Fibroblast of lung (primary cell): ENCODE measurements at places on chromosomes 1 and 21.

DNA sequence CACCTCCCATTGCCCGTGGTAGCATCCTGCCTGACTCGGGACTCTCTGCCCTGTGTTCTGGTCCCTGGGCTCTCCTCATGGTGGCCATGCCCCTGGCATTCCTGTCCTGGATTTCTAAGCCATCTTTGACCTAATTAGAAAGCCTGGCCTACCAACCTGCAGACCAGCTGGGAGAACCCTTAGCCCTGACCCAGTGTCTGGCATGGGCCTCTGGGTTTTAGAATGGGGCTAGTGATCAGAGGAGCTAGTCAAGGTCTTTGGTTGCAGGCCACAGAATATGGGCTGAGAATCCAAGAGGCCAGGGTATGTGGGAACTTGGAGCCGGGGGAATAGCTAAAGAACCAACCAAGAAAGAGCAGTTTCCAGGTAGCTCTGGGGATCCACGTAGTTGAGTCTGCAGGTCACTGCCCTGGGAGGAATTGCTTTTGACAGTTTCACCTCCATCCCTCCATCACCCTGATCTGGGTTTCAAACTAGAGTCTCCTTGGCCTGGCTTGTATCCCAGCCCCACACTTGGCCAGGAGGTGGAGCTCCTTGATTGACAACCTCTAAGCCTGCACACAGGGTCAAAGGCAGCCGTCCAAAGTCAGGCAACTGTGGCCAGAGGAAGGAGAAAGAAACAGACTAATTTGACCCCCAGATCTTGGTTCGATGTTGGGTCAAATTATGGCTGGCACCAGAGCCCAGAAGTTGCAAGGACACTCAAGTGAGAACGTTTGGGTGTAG, 54.7 kb upstream of the ABCG1 start:
- DNase-seq: peak; percentile 31

GRCh38 chr1:54489627-54490250, 58.3 kb upstream of the ACOT11 start:
- no peak for DNase-seq

- DNase-seq: no peak
Measured at GRCh38 chr1:33408093-33408436, 22.8 kb downstream of the PHC2 start.

DNA sequence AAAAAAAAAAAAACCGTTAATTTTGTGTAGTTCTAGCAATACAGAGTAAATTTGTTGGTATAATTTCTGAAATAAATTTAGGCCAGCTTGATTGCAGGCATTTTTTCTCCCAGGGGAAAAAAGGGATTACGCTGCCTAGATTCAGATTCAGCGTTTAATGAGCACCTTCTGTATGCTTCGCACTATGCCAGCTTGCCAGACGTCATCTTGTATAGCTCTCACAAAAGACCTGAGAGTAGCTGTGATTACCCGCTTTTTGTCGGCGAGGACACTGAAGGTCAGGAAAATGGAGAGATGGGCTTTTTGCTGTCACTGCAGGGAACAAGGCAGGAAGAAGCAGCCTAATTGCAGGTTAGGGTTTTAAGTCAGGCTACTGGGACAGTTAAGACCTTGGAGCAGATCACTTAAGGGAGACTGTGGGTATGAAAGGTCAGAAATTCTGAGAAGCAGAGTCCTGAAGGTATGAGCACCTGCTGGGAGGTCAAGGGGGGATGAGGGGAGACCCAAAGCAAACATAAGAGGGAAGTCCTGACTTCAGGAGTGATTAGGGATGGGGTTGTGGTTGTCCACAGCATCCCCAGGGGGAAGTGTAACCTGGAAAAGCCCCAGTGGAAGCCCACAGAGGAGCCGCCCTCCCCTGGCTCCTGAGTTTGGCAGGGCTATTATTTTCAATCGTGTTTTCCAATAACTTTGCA, 39.0 kb downstream of the TMCC2 start:
- DNase-seq: no peak

DNA sequence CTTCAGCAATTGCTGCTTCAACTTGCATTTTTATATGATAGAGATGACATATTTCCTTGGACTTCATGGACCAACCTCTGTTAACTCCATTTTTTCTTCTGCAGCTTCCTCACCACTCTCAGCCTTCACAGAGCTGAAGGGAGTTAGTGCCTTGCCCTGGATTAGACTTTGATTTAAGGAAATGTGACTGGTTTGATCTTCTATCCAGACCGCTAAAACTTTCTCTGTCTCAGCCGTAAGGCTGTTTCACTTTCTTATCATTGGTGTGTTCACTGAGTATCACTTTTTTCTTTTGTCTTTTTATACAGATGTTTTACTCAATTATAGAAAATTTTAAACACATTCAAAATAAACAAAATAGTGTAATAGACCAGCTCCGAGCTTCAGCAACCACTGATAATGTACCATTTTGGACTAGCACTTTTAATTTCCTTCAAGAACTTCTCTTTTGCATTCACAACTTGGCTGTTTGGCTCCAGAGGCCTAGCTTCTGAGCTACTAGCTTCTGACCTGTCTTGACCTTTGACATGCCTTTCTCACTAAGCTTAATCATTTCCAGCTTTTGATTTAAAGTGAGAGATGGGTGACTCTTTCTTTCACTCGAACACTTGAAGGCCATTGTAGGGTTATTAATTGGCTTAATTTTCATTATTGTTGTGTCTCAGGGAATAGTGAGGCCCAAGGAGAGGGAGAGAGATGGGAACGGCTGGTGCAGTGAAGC, 9.3 kb downstream of the NEK7 start:
- no peak for DNase-seq

DNA sequence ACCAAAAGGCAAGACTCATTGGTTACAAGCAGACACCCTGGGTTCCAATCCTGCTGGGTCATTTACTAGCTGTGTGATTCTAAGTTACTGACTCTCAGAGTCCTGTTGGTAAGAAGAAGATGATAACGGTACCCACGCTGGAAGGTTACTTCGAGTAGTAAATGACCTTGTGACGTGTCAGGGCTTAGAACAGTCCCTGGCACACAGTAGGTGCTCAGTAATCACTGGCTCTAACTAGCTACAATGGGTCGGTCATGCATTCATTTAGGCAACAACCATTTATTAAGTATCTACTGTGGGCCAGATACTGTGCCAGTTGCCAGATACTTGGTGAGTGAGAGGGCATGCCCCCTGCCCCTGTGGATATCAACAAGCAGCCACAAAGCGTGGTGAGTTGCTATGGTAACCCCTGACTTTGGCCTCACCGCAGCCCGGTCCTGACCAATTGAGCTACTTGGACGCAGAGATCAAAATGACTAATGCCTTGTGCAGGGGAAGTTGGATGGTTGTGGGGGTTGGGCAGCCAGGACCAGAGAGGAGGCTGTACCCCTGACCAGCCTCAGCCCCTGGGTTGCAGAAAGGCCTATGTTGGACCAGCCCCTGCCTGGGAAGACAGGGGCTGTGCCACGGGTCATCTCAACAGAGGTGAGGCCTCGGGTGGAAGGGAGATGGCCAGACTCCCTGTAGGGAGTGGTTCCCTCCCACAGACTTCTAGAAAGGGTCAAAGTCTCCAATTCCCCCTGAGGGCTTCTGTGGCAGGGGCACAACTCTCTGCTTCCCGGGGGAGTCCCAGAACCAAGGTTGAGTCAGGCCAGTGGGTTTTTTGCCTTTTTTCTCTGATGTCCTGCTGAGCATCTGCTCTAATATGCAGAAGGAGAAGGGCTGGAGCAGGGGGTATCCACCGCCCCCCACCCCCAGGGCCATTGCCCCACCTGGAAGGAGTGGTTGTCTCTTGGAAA, 16.0 kb downstream of the DHRS3 start:
- peak; percentile 92 for DNase-seq

DNA sequence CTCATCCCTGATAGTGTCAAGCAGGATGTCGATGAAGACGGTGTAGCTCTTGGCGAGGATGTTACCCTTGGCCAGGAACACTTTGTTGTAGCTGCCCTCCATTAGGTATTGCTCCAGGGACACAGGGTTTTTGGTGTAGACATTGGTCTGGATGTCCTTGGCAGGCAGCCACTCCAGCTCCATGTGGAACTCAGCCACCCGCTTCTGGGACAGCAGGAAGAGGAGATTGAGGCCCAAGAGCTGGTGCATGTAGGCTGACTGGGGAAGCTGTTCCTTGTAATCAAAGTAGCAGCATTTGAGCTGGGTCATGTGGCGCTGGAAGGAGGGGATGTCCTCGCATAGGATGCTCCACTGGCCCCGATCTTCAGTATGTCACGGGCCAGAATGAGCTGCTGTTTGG, 9.5 kb downstream of the IL6R start:
- DNase-seq: no peak
